ENCODE measurements at places on chromosomes 16 and 17.

- no peak for DNase-seq
These were observed 2.3 kb downstream of the CLUH start for GRCh38 chr17:2709183-2709661.

DNA sequence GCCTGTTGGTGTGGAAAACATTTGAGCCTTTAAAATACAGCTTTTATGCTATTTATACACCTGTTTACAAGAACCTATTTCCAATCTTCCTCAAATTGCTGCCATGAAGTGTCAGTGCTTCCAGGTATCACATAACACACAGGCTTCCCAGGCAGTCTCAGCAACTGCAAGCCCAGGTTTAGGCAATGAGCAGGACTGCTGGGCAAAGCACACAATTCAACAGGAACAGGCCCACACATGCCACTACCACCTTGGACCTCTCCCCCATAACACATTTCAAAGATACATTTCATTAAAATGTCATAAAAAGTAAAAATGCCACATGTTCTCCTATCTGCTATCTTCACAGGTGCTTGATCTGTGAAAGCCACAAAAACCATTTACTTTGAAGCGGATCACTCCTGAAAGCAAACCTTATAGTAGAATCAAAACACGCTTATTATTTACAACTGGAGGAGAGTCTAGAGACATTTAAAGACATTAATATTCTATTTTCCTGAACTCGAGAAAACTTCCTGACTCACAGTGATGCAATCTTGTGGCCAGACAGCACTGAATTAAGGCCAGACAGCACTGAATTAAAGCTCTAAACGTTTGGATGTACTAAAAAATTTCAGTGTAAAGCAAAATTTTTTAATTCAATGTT lies 31.5 kb downstream of the ANKFY1 start:
- no peak for DNase-seq

DNA sequence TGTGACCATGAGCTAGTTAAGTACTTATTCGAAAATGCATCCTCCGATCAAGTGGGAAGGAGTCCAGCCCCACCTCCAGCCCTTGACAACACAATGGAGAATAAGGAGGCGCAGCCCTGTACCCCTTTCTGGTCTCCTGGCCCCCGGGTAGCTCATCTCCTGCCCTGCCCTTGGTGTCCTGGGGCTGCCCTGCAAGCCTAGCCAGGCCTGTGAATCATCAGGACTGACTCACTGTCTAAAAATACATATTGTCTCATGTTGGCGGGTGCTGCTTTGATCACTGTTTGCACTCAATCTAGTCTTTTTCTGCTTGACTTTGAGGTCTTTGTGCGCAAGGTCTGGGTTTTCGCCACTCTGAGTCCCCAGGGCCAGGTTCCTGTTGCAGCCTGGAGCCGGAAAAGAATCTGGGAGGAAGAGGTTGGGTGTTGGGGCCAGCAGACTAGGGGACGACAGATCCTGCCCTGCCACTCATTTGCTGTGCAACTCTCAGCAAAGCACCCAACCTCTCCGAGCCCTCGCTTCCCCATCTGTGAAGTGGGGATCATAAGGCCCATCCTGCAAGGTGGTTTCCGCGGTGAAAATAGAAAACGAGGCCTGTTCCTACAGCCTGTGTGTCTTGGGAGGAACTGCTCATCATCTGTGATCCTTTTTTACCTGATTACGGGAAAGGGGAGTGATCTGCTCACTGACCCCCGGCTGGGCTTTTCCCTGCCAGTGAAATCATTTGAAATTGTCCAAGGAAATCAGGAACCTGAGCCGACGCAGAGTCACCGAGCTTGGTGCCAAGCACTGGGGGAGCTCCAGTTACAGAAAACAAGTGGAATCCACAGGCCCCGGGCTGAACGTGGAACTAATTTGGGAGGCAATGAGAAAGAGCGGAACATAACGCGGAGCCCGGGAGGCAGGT lies 230.4 kb downstream of the PARN start:
- no peak for DNase-seq

DNA sequence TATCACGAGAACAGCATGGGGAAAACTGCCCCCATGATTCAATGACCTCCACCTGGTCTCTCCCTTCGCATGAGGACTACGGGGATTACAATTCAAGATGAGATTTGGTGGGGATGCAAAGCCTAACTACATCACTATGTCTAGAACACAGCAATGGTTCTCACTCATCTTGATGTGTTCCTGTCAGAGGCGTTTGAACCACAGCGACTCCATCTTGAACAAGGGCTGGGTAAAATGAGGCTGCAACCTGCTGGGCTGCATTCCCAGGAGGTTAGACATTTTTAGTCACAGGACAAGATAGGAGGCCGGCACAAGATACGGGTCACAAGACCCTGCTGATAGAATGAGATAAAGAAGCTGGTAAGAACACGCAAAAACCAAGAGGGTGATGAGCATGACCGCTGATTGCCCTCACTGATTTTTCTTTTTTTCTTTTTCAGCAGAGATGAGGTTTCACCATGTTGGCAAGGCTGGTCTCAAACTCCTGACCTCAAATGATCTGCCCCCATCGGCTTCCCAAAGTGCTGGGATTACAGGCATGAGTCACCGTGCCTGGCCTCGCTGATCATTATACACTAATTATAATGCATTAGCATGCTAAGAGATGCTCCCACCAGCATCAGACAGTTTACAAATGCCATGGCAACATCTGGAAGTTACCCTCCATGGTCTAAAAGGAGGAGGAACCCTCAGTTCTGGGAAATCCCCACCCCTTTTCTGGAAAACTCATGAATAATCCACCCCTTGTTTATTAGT lies 3.0 kb upstream of the PPY start:
- no peak for DNase-seq

- DNase-seq, result no peak
These were observed 70.8 kb upstream of the KCTD5 start for GRCh38 chr16:2611499-2611862.

Measured in activated T-cell treated with anti-CD3 and anti-CD28 coated beads for 24 hours (primary cell).